ENCODE measurements at places on chromosomes 5 and 9.

- DNase-seq: no peak
These were observed 91.1 kb downstream of the BRINP1 start for GRCh38 chr9:119278171-119278570.

DNA sequence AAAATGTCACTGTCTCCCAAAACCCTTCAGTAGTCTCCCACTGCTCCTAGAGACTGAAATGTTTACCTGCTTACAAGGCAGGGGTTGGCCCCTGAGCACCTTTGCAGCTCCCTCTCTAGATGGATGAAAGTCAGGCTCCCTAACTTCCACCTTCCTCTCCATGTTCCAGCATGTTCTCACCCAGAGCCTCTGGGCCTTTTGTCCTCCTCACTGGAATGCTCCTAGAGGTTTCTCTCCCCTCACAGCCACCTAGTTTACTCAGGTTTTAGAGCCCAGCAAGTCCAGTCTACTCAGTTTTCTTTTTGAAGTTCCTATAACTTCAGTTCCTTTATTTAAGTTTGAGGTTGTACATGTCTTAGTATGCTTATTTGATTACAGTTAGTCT, 815 bp upstream of the URM1 start:
- DNase-seq: no peak

GRCh38 chr5:38871790-38872551, 26.2 kb downstream of the OSMR start:
- no peak for DNase-seq

GRCh38 chr5:167489202-167489601, 802.2 kb upstream of the WWC1 start:
- DNase-seq: no peak

DNA sequence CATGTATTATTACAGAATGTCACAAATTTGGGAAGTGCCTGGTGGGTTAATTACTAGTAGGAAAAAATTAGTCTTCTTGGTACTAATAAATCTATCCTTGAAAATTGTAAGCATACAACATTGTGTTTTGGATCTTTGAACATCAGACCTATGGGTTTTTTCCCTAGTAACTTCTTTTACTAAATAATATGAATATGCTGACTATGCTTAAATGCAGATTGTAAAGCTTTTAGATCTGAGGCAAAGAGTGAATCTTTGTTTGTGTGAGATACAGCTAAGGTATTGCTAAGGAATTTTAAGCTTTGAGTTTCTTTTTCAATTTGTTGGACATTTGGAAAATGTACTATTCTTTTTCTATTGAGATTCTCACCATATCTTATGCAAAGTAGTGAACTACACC, 390.6 kb upstream of the CCNH start:
- no peak for DNase-seq

GRCh38 chr5:13501176-13501575, 443.3 kb downstream of the DNAH5 start:
- no peak for DNase-seq

GRCh38 chr9:104589626-104590025, 9.6 kb downstream of the OR13C5 start:
- DNase-seq: no peak

- DNase-seq: peak; percentile 33
These were observed 33.6 kb downstream of the PRRT1B start for GRCh38 chr9:131578731-131579504.

Measured in activated T-cell treated with anti-CD3 and anti-CD28 coated beads, Interleukin-2, amount 50 U/mL, for 72 hours (primary cell).